Right kidney (tissue), 9 donors: ENCODE measurements at places on chromosomes 3 and 15.

DNA sequence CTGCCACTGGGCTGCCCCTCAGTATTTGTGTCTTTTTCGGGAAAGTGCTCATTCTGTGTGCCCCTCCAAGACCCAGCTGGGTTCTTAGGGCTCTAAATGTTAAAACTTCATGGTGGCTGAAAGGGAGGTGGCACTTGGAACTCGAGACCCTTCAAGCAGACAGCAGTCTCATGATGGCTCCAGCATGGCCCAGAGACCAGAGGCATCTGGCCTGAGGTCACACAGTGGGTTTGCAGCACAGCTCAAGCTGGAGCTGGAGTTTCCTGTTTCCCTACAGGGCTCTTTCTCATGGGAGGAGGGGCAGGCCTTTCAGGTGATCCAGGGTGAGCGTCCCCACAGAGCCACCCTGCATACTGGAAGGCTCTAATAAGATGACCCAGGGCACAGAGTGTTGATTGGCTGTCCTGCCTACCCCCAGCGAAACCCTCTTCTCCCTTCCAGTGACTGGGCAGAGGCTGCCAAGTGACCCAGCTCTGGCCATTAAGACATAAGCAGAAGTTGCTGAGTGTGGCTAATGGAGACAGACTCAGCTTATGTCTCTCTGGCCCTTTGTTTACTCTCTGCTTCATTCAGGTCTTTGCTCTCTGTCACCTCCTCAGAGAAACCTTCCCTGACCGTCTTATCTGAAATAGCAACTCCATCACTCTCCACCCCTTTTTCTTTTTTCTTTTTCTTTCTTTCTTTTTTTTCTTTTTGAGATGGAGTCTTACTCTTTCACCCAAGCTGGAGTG lies 166.6 kb upstream of the SMAD3 start:
- DNase-seq, result no peak

- no peak for DNase-seq
These were observed 152.3 kb downstream of the MCTP2 start for GRCh38 chr15:94383706-94384105.

- DNase-seq, result no peak
These were observed 68.4 kb downstream of the IGF2BP2 start for GRCh38 chr3:185756477-185756876.

DNA sequence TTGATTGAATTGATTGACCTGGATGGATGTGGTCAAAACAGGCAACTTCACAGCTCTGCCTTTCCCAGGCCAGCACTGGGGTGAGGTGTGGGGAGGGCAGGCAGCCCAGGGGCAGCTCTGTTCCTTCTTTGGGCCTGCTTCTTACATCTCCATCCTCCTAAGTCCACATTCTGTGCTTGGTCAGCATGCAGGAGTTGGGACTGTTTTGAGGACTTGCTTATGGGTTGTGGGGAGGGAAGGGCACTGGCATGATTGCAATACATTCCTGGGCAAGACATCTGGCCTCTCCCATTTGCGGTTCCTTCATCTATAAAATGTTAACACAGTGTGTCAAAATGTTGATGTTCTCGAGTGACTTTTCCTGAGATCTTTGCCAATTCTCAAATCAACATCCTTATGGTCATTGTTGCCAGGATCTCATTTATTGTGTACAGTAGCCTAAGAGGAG lies 84.1 kb downstream of the ST6GAL1 start:
- no peak for DNase-seq

DNA sequence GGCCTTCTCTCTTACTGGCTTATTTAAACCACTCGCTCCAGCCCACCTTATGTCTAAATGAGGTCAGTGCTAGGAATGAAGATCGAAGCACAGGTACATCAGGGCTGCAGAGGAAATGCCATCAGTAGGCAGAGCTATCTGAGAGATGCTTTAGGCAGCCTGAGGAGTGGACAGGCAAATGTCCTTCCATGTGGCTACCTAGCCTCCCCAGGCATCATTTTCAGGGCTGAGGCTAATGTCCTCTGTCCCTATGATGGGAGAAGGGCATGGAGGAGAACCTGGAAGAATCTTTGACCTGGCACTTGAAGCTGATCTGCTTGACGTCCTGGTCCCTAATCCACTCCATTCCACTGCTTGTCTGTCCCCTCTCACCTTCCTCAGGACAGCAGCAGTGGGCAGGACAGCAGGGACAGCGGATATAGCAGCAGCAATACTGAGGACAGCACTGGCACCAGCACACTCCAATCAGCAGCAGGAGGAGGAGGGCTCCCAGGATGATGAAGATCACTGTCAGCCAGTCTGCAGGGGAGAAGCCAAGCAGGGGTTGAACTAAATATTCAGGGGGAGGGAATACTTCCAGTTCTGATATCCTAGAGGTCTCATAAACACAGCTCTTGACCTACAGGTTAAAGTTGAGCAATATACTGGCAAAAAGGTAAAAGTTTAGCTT lies 21.0 kb downstream of the ILDR1 start:
- DNase-seq, result no peak
